ENCODE measurements at places on chromosomes 6 and 20.

GRCh38 chr6:160348223-160349019 lies at the start of gene SLC22A3:
TSS of gene SLC22A3 (plus strand) at chr6:160348378. CDS start at chr6:160348420, 42 bp downstream.
- DNase-seq = no peak

DNA sequence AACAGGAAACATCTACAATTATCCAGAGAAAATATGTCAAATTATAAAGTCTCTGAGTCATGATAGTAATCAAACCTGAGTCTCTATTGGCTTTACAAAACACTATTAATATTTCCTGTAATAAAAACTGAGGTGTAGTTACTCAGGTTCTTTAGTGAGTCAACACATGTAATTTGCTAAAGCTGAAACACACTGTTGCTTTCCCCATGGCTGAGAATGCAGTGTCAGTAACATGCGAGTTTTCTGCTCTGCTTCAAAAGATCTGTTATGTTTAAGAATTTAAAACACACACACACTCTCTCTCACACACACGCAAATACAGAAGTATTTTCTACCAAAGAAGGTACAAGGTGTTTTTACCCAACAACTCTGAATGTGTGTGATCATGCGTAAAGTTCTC lies 38.6 kb downstream of the ATXN1 start:
- DNase-seq = no peak

DNA sequence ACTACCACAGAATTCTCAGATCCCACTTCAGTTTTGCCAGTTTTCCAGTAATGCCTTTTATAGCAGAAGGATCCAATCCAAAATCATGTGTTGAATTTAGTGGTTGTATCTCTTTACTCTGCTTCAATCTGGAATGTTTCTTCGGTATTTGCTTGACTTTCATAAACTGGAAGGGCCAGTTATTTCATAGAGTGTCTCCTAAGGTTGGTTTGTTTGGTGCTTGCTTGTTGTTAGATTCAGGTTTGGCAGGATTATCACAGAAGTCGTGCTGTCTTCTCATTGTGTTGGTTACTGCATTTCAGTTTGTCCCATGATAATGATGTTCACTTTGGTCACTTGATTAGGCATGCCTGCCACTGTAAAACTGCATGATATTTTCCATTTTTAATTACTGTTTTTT lies 45.7 kb downstream of the TMEM200A start:
- DNase-seq = no peak

- no peak for DNase-seq
Measured at GRCh38 chr20:17568045-17568788, 1.7 kb upstream of the DSTN start.

- DNase-seq = no peak
Measured at GRCh38 chr6:128208851-128209580, 308.2 kb upstream of the THEMIS start.

All from NCI-H510A (cell line).